Skeletal muscle cell (primary cell): ENCODE measurements at places on chromosomes 5 and 9.

- DNase-seq: no peak
Measured at GRCh38 chr5:72630081-72630480, 122.9 kb upstream of the ZNF366 start.

DNA sequence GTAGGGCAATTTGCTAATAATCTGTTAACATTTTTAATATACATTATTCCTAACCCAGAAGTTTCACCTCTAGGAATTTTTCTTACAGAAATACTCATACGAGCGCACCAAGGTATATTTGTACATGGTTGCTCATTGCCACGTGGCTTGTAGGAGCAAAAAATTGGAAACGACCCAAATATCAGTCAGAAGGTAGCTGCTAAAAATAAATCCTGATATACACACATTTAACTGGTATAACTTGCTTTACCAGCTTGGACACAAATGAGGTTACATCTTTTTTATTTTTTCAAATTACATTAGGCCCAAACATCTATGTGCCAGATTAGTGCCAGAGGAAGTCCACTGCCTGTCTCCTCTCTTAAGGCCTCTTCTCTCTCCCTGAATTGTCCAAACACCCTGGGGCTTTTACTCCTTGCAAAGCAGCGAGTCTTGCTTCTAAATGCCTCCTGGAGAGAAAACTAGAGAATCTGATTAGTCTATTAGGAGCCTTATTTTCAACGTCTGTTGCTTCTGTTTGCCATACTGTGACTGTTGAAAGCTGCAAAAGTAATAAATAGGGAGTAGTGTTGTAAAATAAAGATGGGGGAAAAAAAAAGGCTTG is 92.0 kb upstream of the SSBP2 start:
- DNase-seq: no peak

- no peak for DNase-seq
Measured at GRCh38 chr5:1967736-1968135, 85.0 kb upstream of the IRX4 start.

GRCh38 chr5:14145435-14146334 is 2.5 kb downstream of the TRIO start:
- no peak for DNase-seq

DNA sequence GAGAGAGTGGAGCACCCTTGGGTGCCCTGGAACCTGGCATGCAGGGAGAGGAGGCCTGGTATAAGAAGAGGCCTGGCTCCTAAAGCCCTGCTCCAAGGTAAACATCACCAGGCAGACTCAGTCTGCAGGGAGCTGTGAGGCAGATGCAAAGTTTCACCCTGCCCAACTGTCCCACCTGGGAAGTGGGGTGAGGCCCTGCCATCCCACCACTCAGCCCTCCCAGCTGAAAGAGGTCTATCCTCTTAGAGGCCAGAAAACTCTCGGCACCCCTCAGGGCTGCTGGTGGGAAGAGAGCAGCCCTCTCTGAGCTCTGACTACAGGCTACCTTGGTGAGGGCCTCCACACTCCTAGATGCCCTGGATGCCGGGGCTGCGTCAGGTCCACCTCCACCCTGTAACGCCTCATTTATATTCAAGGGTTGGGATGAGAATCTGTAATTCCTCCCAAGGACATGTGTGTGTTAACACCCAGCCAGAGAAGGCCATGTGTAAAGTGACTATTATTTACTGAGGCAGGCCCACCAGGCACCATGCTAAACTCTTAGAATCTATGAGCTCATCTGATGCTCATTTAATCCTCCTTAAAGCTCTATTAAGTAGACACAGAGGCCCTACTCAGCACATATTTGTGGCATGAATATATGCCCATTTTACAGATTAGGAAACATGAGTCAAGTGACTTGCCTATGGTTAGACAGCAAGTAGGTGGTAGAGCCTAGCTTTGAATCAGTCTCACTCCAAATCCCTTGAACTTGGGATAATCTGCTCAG is 205.9 kb downstream of the FSTL4 start:
- DNase-seq: no peak

DNA sequence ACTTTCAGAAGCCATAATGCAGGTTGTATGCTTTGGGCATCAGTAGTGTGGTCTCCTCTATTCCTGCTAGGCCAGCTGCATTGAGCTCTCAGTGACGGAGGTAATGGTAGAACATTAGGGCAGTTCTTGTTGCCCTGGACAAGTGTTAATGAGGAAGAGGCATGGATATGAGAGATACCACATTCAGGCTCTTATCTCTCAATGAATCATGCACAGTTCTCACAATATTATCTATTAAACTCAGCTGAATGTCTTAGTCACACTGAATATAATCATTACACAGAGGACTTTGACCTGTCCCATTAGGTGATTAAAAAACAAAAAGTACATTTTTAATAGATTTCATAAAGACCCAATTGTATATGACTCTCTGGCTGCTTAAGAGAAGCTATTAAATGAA is 76.6 kb upstream of the SSBP2 start:
- DNase-seq: no peak

GRCh38 chr5:157222506-157223230 is 42.0 kb downstream of the ITK start:
- peak; percentile 20 for DNase-seq

- no peak for DNase-seq
Measured at GRCh38 chr5:169413416-169413815, 112.5 kb upstream of the SLIT3 start.

- peak; percentile 44 for DNase-seq
Measured at GRCh38 chr9:116420993-116421538, 266.0 kb upstream of the TRIM32 start.

GRCh38 chr5:20832204-20833080 is 844.4 kb upstream of the CDH18 start:
- no peak for DNase-seq

DNA sequence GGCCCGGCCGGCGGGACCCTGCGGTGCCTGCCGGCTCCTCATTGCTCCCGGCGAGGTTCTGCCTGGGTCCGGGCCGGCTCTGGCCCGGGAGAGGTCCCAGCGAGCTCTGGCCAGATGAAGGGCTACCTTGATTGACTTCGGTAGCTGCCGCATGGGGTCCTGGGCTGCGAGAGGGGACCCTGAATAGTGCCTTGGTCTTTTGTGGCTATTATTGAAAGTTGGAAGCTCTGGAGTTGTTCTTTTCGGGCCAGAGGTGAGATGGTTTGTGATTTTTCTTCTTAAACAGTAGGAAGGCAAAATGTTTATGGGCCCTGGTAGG is 635 bp downstream of the NAA35 start:
- no peak for DNase-seq

DNA sequence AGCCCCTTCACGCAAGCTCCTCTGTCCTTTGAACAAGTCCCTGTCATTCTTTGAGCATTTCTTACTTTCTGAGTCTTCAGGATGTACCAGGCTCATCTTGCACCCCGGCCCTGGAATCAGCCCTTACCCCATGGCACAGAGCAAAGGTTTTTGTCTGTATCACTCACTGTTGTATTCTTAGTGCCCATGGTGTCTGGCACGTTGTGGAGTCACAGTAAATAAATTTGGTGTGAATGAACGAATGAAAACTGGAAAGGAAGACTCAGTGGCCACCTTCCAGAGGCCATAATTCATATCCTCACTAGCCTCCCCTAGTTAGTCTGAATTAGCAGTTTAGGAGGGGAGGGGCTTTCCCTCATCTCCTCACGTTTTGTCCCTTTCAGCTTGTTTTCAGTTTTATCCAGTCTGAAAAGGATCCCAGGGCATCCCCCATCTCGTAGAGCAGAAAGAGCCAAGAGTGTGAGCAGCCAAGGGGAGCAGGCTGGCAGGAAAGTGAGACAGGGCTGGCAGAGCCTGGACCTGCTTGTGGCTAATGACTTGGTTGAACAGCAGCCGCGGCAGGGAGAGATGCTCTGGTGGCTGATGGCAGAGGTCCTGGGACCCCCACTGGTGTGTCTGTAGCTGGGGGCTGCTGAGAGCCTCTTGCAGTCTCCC is 42.7 kb downstream of the ZNF618 start:
- no peak for DNase-seq

- peak; percentile 11 for DNase-seq
Measured at GRCh38 chr5:119022017-119022745, 33.8 kb upstream of the DTWD2 start.

GRCh38 chr5:126450346-126450745 is 27.1 kb downstream of the GRAMD2B start:
- no peak for DNase-seq

GRCh38 chr9:121871431-121872025 is 220.1 kb downstream of the DAB2IP start:
- no peak for DNase-seq

- no peak for DNase-seq
Measured at GRCh38 chr9:99013550-99013949, 69.8 kb downstream of the COL15A1 start.

DNA sequence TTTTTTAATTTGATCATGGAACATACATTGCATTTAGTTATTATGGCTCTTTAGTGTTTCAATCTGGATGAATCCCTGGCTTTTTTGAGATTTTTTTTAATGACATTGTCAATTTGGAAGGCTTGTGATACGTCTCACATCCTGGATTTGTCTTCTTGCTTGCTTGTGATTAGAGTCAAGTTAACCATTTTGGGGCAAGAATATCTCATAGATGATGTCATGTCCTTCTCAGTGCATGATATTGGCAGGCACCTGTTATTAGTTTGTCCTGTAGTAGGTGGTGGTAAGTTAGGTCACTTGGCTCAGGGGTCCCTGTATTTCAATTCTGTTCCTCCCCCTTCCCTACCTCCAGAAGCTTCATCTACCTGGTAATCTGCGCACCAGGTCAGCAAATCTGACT is 3.3 kb downstream of the PSD2 start:
- no peak for DNase-seq

- no peak for DNase-seq
Measured at GRCh38 chr9:17761984-17762676, 183.3 kb downstream of the SH3GL2 start.

DNA sequence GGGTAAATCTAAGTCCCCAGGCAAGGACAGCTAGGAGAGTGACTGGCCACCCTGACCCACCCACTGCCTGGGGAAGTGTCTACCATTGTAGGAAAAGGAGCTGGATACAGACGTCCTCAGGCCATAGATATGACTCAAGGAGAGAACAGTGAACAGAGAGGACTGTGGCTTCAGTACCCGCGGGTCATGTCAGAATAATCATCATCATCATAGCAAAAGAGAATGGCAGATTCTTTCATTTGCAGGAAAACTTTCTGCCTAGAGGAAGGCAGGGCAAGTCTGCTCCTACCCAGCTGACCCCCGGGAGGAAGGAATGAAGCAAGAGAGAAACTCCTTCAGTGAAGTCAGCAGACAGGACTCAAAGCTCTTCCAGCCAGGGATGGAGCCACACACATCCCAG is 52.2 kb upstream of the UBTD2 start:
- DNase-seq: no peak

DNA sequence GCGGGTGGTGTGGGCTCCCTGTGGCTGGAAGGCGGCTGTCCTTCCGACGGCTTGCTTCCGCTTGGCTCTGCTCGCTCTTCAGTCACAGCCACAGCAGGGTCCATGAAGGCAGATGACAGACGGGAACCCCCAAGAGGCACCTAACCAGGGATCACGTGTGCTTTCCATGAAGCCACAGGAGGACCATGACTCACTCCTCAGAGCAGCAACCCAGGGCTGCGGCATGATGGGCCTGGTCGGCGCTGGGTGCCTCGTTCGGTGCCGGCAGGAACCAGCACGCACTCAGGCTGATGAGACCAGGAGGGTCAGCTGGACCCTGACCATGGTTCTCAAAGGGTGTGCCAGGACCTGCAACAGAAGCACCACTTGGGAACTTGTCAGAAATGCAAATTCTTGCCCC is 32.8 kb upstream of the MED10 start:
- no peak for DNase-seq
